ENCODE measurements at places on chromosomes 11 and 22.

DNA sequence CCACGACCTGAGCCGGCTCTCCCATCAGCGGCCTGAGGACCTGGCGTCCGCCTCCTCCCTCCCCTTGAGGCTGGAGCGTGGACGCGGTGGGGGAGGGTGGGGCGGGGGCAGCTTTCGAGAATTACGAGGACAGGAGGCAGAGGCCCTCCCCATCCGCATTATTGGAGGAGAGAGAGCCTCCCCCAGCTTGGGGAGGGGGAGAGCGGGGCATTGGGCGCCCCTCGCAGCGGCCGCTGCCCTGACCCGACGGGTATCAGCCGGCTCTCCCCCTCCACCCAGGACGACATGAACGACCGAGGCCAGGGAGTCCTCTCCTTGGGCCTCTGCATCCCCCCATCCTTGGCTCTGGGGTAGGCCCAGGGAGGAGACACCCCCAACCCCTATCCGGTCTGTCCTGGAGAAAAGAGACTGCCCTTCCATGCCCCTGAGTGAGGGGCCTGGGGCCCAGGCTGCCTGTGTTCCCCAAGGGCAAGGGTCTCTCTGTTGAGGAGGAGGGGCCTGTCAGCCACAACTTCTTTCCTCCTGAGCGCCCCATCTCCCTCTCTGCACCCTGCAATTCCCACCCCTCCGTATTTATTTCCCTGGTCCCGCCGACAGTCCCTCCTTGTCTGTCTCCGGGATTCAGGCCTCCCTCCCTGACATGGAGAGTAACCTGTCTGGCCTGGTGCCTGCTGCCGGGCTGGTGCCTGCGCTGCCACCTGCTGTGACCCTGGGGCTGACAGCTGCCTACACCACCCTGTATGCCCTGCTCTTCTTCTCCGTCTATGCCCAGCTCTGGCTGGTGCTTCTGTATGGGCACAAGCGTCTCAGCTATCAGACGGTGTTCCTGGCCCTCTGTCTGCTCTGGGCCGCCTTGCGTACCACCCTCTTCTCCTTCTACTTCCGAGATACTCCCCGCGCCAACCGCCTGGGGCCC, 495 bp downstream of the GPR137 start:
- no peak for DNase-seq

- peak; percentile 11 for DNase-seq
Measured at GRCh38 chr11:68798221-68798813, 43.4 kb downstream of the CPT1A start.

- no peak for DNase-seq
Measured at GRCh38 chr11:2102132-2102882, 36.9 kb downstream of the IGF2 start.

DNA sequence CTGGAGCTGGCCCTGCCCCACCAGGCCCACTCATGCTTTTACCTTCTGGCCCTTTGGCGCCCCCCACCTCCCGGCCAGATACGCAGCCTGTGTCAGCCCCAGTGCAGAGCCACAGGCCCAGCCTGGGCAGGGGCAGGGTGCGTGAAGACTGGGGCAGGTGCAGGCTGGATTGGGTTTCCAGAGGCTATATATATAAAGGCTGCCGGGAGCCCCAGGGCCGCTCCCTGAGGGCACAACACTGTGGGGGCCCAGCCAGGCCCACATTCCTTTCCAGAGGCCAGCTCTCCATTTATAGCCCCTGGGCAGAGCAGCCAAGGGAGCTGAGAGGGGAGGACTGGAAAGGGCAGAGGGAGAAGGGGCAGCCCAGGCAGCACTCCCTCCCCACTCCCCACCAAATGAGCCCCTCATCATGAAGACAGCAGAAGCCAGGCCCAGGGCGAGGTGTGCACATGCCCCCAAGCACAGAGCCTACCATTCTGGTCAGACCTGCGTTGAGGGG, 5.0 kb upstream of the MYOD1 start:
- no peak for DNase-seq

DNA sequence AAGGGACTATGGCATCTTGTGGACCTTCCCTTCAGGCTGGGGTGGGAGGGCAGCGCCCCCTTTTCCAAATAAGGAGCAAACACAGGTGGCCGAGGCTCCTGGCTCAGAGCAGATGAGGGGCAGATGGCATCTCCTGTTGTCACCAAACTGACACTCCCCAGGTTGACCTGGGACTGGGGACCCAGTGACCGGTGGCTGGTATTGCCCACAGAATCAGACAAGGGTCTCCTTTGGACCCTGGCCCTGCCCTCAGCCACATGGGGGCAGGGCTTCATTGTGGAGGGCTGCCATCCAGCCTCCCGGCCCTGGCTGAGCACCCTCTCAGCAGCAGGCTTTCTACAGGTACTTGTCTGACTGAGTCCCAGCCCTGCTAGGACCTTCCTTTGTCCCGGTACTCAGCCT, 842 bp upstream of the SIGIRR start:
- DNase-seq = no peak

DNA sequence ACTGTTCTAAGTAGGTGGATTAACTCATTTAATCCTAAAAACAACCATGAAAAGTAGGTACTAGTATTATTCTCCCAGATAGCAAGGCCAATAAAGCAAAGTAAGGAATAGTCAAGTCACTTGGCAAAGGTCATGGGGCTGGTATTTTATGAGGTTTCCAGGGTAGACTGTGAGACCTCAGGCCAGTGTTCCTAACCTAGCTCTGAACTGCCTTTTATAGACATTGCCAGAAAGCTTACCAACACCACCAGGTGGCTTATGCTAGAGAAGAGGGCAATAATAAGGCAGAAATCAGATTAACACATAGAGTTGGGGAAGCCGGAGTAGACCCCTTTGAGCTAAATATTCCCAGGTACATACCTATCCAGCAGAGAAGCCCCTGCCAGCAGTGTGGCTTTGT, 490.9 kb upstream of the TENM4 start:
- DNase-seq = no peak

GRCh38 chr11:10528121-10528520, 12.9 kb downstream of the RNF141 start:
- DNase-seq = no peak

- DNase-seq = no peak
Measured at GRCh38 chr11:95562196-95562921, 227.2 kb downstream of the FAM76B start.

DNA sequence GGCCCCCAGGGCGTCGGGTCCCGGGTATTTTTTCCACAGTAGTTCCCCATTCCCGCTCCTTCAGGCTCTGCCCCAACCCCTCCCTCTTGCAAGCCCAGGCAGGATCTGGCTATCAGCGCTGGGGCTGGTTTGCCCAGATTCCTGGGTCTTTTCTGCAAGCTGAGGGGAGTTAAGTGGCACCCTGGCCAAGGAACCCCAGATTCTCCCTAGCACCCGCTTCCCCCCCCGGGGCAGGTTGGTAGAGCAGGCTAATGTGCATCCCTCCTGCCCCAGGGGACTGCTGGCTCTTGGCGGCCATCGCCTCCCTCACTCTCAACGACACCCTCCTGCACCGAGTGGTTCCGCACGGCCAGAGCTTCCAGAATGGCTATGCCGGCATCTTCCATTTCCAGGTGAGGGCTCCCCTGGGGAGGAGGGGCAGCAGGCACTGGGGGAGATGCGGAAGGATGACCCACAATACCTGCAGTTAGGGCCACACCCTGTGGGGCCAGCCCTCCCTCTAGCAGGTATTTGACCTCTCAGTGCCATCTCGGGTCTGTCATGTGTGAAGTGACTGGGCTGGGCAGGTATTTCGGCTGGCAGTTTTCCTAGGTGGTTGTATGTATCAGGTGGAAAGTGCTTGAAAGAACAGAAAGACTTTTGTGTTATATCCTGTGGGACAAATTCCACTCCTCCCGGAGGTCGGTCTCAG, 1.6 kb downstream of the CAPN1 start:
- no peak for DNase-seq

DNA sequence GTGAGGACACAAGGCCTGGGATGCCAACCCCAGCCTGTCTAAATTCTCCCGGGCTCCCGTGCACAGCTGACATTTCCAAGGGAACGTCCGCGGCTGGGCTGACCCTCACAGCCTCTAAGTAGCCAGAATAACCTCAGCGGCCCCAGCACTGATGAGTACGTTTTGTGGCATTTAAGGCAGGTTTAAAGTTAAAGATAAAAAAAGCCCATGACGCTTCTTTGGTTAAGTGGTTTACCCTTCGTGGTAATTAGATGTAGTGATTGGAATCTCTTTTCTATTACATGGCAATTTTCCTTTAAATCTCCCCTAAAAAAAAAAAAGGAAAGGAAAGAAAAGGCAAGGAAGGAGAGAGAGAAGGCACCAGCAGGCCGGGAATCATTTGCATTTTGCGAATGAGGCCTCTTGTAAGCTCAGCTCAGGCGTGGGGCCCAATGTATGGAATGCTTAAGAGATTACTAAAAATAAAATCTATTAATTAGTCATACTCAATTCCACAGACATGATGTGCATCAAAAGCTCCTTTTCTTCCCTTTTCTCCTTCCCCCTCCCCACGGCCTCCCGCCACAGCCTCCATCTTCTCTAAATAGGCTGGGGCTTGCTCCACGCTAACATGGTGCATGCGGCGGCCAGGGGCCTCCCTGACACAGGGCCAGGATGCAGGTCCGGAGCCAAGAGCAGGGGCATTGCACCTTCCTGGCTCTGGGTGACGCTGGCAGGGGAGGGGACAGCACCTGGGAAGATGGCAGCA, 44.1 kb downstream of the MACROD1 start:
- no peak for DNase-seq

DNA sequence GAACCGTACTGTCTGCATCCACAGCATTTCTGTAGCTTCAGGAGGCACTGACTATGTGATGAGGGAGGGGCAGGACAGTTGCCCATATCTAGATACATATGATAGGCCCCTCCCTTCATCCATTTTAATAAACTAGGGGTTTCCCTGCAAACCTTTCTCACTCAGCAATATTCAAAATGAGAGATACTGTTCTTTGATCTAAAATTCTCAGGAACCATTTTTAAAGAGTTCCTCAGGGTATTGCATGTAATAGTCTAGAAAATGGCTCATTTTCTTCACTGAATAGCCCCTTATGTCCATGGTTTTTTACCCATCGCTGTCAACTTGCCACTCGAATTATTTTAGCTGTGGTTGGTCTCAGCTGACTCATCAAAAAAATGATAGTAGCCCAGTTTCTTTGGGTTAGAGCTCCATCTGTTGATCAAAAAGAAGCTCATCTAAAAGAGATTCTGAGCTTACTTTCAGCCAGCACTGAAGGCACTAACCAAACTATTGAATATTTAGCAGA, 37.0 kb upstream of the DNAJB7 start:
- DNase-seq = no peak

DNA sequence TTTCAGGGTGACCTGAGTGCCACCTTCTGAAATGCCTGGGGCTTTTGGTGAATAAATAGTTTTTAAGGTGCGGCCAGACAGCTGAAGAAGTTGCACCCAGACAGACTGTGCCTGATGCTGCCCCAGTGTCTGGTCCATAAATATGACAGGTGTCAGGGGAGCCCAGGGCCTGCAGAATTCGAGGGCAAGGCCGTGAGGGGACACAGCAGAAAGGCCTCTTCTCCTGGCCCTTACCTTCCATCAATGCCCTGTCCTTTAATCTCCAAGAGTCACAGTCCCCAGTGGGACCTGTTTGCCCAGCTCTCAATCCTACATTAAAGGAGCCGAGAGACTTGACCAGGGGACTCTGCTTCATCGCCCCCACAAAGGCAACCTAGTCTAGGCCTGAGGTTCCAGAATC, 45.7 kb downstream of the NAT10 start:
- no peak for DNase-seq

- no peak for DNase-seq
Measured at GRCh38 chr11:3148990-3149851, 15.9 kb downstream of the OSBPL5 start.

- no peak for DNase-seq
Measured at GRCh38 chr22:42752912-42753311, 32.2 kb upstream of the A4GALT start.

GRCh38 chr22:49272546-49273125, 555.0 kb downstream of the BRD1 start:
- DNase-seq = no peak

- DNase-seq = no peak
Measured at GRCh38 chr22:20094197-20094807, 14.3 kb downstream of the DGCR8 start.

DNA sequence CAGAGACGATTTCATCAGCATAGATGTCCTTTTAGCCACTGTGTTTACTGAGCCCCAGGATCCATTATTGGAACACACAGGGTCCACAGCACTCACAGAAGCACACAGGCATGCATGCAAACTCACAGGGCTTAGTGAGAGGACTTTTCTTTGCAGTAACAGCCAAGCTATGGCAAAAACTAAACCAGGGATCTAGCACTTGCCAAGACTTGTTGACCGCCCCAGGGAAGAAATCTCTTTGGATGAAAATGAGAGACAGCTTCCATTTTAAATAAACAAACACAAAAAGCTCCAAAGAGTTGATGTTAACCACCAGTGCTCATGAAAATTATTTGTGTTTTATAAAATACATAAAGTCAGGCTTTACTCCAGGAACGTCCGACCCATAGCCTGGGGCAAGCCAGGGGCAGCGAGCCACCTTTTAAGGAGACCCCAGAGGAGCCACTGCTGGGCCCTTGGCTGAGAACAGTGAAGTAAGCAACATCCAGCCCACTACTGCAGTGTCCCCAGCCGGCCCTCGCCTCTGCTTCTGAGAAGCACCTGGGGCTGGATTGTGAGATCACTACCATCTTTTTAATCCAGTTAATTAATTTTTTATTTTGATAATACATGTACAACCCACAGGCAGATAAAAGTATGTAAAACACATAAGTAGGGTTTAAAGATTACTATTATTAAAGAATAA, 22.0 kb upstream of the TFIP11 start:
- DNase-seq = no peak

GRCh38 chr11:134670961-134671370, 258.9 kb upstream of the B3GAT1 start:
- no peak for DNase-seq

GRCh38 chr22:38049812-38050619, 7.2 kb upstream of the PICK1 start:
- no peak for DNase-seq

GRCh38 chr11:70419307-70420007, 21.1 kb downstream of the CTTN start:
- DNase-seq = no peak

DNA sequence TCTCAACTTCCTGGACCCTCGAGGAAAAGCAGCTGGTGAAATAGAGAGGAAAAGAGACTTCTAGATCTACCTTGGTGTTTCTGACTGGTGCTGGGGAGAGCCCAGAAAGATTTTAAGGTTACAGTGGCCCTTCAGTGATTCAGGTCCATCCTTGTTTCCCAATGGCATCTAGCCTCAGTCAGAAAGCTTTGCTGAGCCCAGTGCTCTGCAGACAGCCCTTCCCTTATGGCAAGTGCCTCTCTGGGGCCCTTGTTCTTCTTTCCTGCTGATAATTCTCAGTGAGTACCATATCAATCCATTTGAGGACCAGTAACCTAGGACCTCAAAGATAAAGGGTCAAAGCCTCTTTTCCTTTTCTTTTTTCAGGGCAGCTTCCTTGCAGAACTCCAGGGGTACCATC, 25.1 kb upstream of the TMEM135 start:
- DNase-seq = no peak

DNA sequence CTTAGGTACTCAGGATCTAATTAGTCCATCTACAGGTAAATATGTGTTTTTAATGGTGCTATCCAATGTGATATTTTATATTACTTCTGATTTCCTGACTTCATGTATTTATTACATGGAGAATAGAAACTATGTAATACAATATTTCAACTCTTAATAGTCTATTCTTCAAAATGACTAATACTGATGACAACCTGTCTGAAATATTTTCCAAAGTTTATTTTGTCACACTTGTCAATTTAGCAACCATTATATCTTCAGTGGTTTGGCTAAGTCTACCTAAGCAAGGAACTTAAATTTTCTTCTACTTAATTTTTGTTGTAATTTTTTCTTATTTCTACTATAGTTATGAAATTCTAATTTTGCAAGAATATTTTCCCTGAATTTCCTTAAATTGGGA, 55.0 kb upstream of the CNTN5 start:
- no peak for DNase-seq

- no peak for DNase-seq
Measured at GRCh38 chr22:49856343-49856742, 2.7 kb downstream of the ZBED4 start.
